ENCODE measurements at places on chromosomes 13 and 19.

GRCh38 chr19:40995355-40995754, 4.3 kb downstream of the CYP2B6 start:
- DNase-seq: no peak

DNA sequence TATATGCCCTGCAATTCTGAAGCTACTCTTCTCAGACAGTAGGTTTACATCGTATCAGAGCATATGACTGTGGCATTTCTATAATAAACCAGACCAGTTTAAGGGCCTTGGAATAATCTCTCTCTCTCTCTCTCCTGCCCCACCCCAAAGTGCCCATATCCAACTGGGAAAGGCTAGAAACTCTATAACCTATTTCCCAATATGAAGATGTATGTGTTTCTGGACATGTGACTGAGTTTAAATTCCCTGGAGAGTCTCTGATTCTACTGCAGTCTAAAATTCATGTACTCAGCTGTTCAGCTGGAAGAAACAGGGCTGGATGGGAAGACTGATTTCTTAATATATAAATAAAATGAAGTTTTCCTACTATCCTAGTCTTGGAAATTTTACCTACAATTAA, 91.9 kb upstream of the MBNL2 start:
- DNase-seq: no peak

DNA sequence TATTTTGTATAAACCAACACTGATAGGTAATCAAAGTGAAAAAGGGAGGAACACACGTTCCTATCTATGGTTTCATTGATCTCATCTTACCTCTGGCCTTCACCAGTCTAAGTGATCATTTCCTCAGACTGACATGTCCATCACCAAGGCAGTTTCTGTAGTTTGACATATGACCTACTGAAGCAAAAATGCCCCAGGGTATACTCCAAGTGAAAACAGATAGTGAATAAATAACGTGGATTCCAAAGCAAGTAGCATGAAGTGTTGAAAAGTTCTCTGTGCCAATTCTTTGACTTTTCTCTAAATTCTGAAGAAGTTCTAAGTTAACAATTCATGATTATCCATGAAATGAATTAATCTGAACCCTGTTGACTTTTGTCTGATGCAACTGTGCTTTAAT, 334.2 kb upstream of the SGCG start:
- no peak for DNase-seq

- no peak for DNase-seq
Measured at GRCh38 chr13:25345576-25345975, 26.2 kb upstream of the ATP8A2 start.

DNA sequence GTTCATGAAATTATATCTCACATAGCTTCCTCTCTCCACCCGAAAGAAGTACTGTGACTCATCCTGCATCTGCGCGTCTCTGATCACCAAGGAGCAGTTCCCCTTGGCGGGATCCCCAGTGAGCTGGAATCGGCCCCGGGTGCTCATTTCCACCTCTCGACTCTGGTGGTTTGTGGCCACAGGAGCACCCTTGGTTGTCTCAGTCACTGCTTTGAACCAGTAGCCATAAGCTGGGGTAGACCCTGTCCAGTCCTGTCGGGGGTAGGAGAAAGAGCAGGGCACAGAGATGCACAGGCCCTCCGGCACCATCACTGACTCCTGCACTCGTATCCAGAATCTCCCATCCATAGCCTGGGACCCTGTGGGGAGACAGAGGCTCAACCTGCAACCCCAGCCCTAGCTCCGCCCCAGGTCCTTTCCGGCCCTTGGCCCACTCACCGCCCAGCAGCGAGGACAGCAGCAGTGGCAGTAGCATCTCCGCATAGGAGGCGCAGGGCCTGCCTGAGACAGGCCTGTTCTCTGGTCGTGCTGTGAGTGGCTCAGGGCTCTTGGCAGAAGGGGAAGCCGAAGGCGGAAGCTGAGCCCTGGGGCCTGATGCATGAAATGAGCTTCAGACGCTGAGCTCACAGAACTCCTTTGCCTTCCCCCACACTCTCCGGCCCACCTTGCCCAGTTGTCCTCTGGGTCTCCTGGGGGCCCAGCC, at the start of gene SIGLEC10:
Gene SIGLEC10, minus strand, starts transcription at position 536 of the 703 bp plus-strand sequence. Its CDS starts 61 bp downstream, at position 475.
- no peak for DNase-seq

DNA sequence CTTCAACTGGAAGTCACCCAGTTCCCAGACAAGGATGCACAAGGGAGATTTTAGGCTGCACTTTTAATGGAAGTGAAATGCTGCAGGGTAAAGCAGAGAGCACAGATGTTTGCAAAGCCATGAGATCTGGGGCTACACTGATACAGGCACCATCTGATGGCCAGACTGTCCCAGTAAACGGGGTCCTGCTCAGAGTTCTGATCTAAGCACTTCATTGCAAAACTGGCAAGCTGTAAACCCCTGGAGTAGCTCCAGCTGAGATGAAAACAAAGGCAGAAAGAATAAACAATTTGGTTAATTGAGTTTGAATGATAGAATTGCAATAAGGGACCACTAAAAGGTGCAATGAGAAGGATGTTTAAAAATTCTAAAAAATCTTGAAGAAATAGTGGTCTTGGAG, 197.1 kb downstream of the OXGR1 start:
- no peak for DNase-seq

DNA sequence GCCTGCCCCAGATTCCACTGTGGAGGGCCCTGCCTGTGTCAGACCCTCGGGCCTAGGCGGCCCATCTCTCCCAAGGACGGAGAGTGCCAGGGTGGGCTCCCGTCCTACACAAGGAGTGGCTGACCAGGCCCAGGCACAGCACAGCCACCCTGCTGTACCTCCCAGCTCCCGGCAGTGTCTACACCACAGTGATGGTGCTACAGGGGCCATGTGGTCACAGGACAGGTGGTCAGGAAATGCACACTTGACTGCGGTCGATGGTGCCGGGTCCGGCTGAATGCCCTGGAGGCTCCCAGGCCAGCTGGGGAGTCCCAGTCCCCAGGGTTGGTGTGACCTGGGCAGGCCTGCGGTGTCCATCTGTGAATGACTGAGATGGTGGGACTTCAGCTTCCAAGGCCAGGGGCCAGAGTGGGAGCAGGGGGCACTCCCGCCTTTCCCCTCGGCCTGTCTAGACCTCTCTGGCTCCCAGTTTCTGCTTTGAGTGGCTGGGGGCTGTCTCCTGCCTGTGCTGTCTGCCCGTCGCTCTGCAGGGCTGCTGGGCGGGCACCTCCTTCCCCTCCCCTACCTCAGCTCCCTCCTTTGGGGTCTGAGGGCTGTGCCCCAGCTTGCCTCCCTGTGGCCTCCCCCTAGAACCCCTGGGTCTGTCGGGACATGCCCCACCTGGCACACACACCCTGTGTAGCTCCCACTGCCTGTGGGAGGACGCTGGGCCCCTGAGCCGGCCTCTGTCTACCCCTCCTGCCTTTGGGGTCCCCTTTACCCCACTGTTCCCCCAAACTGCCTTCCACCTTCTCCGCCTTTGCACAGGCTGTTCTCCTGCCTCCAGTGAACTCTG, 12.5 kb downstream of the DDA1 start:
- no peak for DNase-seq

DNA sequence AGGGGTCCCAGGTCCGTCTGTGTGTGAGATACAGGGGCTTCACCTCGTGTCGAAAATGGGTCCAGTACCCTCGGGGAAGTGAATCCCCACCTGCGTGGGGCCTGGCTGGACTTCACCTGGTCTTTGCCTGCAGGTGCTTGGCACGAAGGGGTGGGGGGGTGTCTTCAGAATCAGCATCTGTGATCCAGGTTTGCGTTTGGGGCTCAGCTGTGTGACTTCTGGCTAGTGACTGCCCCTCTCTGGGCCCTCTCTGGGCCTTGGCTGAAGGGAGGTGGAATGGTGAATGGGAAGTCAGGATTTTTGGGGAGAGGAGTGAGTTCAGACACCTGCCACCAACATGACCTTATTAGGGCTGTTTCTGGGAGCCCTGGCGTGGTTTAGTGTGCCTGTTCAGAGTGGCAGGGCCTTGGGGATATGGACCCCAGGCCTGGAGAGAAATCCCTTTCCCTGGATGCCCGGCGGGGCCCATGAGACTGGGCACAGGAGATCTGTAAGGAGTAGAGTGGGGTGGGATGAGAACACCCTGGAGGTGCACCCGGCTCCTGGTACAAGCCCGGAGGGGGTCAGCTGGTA, 2.7 kb downstream of the CELF5 start:
- DNase-seq: no peak

- no peak for DNase-seq
Measured at GRCh38 chr19:42348211-42348610, 22.8 kb downstream of the MEGF8 start.

DNA sequence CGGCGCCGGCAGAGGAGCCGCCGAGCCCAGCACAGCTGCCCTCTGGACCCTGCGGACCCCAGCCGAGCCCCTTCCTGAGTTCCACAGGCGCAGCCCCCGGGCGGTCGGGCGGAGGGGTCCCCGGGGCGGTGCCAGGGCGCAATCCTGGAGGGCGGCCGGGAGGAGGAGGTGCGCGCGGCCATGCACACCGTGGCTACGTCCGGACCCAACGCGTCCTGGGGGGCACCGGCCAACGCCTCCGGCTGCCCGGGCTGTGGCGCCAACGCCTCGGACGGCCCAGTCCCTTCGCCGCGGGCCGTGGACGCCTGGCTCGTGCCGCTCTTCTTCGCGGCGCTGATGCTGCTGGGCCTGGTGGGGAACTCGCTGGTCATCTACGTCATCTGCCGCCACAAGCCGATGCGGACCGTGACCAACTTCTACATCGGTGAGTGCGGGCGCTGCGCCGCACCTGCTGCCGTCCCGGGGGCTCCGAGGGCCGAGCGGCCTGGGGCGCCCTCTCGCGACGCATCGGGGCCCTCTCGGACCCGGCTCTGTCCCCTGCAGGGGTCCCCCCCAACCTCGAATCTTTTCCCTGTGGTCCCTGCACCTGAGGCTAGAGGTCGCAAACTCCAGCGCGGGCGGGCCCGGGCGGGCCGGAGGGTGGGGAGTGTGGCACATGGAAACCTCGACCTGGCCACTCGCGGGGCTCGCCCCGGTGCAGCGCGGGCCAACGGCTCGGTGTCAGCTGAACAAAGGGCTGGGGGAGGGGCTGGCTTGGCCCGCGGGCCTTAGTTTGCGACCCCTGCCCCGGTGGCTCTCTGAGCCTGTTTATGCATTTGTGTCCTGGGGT, at the start of gene KISS1R:
Gene KISS1R, plus strand, starts transcription at position 11 of the 829 bp plus-strand sequence. Its CDS starts 170 bp downstream, at position 181.
- DNase-seq: no peak

DNA sequence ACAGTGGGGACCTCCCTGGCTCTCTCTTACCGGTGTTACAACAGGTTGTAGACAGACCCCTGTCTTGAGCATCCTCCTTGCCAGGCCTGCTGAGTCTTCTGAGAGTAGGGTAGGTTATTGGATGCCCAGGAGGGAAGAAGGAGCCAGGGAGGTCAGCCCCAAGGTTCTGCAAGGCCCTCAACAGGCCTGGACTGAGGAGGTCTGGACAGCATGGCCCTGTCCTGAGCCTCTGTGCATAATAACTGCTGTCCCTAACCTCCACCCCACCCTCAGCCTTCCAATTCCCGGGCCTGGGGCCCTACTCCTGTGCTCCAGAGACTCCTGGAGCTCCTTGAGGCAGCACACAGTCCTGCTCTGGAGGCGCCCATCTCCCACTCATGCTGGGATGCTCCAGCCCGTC, 336 bp downstream of the CD22 start:
- no peak for DNase-seq

GRCh38 chr13:51000061-51000460, 90.5 kb downstream of the RNASEH2B start:
- DNase-seq: no peak

DNA sequence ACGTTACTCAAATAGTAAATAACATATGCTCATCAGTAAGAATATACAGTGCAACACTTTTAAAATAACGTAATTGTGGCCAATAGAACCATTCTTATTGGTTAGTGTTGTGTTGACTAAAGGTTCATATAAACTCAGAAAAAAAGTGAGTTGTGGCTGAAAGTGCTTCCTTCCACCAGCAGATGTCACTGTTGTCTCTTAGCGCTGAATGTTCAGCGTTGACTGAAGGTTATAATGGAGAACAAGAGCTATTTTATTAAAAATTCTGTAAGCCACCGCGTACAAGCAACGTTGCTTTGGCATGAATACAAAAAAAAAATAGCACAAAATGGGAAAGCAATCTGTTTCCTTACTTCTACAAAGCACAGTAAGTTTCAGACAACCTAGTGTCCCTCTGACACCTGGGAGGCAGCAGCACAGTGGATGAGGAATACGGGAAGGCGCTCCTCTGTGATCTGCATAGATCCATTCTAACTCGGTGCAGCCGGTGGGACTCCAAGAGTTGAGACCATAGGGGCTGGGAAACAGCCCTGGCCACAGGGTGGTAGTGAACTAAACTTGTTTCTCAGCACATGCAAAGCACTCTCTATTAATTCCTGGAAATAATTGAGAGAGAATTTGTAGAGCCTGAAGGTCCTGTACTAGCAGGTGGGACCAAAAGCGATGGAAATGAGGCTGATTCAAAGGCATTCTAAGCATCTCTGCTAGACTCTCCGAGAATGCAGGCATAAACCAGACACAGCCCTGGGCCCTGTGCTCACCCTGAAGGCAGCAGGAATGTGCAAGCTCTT, 23.9 kb upstream of the OXGR1 start:
- DNase-seq: no peak

DNA sequence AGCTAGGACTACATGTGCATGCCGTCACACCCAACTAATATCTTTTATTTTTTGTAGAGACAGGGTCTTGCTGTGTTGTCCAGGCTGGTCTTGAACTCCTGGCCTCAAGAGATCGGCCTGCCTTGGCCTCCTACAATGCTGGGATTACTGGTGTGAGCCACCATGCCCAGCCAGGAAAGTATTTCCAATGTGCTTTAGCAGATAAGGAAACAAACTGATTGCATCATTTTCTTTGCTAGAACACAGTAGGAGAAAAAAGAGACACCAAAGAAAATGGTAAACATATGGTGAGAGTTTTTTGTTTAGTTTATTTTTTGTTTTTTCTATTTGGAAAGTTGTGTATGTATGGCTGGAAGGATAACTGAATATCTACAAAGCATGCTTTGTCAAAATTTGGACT, 46.9 kb upstream of the AKAP11 start:
- no peak for DNase-seq

DNA sequence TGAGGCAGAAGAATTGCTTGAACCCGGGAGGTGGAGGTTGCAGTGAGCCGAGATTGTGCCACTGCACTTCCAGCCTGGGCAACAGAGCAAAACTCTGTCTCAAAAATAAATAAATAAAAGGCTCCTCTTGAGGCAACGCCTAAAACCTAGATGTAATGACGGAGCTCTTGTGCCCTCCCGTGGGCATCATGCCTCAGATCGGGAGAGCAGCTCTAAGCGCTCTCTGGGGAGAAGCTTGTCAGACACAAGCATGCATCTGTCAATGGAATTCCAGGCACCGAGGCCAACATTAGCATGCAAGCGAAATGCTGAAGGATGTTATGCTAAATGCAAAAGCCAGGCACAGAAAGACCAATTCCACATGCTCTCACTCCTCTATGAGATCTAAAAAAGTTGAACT, 45.6 kb upstream of the MRI1 start:
- DNase-seq: no peak

GRCh38 chr19:45660636-45661035, 7.4 kb upstream of the GIPR start:
- no peak for DNase-seq
